Hepatocyte (in vitro differentiated cells): ENCODE measurements at places on chromosomes 3 and 15.

GRCh38 chr3:4656059-4656458 lies 162.9 kb downstream of the ITPR1 start:
- peak; percentile 83 for DNase-seq

DNA sequence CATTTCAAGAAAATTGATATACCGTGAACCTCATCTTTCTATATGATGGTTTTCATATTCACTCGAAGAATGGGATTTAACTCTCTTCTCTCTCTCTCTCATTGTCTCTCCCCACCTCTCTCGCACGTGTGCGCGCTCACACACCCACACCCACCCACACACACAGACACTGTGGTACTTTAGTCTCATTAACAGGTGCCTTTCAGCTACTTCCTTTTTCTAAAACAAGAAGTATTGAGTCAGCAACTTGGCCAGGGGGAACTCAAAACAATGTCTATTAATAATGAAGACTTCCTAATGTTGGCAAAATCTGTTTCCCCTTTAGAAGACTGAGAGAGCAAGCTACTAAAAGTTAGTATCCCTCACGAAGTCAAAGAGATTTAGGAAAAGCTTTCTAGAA lies 150.7 kb downstream of the TMCO5A start:
- DNase-seq = no peak

DNA sequence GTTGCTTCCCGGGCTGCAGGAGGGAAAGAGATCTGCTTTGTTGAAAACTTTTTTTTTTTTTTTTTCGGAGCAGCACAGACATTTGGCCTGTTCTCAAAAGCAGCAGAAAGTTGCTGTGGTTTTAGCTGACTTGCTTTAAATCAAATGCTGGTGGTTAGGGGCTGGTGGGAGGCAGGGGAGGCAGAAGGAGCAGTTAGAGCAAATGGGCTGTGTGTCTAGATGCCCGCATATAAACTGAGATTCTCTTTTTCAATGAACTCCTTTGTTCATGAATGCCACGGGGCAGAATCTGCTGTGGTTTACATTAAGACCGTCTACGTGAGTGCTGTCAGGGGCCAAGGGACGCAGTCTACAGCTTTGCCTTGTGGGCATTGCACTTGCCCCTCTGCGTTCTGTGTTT lies 95.9 kb downstream of the FLNB start:
- no peak for DNase-seq

GRCh38 chr15:62469874-62470688 lies 305.0 kb upstream of the C2CD4B start:
- no peak for DNase-seq
